ENCODE measurements at places on chromosomes 6 and 20. TPM values are rescaled to one million over a fixed set of nuclear protein-coding genes. Genes with fewer than 3 reads are reported as not detected.

Gene SEMG1
- total RNA-seq = not detected

Gene PMEPA1
- total RNA-seq = 0.34 TPM

Gene COL20A1
- not detected for total RNA-seq

Gene SNAP25
- total RNA-seq = 5.1 TPM

Gene MOXD1
- 13.8 TPM for total RNA-seq

Gene LY6G5C
- 2.2 TPM for total RNA-seq

Gene CLPSL2
- total RNA-seq = not detected

Gene PEX7
- 11.6 TPM for total RNA-seq

Gene SEL1L2
- total RNA-seq = not detected

Gene TFEB
- total RNA-seq = 3.7 TPM

Measured in bronchus fibroblast of lung (primary cell).